ENCODE measurements at places on chromosomes 5 and 9.
A peak's percentile ranks its signal among the peaks of the same experiment; 100 is the strongest.

DNA sequence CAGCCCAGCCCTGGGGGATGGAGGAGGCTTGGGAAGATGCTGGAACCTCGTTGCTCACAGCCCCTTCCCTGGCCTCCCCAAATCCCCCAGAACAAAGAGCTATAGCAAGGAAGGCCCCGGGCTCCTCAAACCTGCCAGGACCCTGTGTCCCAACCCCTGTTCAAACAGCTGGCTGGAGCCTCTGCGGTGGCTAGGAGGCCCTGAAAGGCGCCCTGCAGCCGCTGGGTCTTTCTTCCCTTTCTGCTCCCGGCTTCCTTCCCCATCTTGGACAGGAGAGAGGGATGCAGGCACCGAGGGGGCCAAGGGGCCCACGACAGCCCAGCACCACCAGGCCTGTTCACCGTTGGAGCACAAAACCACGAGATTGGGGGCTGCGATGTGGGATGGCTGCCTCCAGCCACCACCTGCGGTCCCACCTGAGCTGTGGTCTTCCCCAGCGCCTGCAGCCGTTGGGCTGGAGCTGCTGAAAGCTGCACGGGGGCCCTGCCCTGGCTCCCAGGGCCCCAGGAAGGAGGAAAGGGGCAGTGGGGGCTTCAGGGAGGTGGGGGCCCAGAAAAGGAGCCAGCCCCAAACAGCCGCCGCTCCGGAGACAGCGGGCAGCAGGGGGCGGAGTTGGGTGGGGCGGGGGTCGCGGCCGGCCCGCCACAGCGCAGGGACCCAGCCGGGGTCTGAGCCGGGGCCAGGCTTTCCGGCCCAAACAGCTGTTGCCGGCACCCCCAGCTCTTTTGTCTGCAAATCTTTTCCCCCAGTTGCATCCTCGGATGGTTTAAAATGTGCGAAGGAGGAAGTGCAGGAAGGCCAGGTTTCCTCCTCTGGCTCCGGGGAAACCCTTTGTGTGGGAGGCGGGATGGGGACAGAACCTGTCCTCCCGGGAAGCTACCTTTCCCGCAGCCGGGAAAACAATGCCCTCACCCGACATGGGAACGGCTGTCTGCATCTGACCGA is 16.1 kb downstream of the NOTCH1 start:
- DNase-seq, result no peak

- no peak for DNase-seq
Observed at GRCh38 chr9:21559402-21560280, 77.5 kb upstream of the IFNE start.

GRCh38 chr5:85395526-85395925 is 1010.8 kb upstream of the EDIL3 start:
- no peak for DNase-seq

GRCh38 chr5:132497488-132497997 is 7.0 kb upstream of the IRF1 start:
- peak; percentile 91 for DNase-seq

DNA sequence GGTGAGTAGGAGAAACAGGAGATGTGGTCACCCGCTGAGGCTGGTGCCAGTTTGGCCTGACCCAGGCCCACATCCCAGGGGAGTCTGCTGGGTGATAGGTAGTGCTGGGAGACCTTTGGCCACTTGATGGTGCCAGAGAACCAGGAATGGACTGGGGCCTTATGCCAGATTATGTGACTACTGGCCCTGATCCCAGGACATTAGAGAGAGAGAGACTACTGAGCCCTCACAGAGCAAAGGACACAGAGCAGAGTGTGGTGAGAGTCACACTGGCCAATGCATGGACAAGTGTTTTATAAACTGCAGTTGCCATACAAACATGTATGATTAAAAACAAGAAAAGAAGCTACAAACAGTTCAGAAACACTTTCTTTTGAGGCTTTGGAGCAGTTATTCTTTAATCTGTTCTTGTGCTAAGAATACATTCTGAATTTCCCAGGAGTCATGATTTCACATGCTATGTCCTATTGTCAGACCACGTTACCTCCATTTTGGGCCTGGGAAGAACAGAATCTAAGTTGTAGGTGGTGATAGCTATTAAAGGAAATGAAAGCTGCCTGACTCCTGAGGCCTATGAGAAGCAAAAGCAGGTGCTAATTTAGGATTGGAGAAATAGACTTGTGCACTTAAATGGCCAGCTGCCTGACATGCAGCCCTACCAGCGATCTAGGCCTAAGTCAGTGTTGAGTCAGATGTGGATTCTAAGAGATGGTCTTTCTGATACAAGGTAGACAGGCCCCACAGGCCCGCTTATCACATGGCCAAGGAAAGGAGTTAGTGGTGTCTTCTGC is 32.6 kb upstream of the TMOD1 start:
- peak; percentile 92 for DNase-seq

DNA sequence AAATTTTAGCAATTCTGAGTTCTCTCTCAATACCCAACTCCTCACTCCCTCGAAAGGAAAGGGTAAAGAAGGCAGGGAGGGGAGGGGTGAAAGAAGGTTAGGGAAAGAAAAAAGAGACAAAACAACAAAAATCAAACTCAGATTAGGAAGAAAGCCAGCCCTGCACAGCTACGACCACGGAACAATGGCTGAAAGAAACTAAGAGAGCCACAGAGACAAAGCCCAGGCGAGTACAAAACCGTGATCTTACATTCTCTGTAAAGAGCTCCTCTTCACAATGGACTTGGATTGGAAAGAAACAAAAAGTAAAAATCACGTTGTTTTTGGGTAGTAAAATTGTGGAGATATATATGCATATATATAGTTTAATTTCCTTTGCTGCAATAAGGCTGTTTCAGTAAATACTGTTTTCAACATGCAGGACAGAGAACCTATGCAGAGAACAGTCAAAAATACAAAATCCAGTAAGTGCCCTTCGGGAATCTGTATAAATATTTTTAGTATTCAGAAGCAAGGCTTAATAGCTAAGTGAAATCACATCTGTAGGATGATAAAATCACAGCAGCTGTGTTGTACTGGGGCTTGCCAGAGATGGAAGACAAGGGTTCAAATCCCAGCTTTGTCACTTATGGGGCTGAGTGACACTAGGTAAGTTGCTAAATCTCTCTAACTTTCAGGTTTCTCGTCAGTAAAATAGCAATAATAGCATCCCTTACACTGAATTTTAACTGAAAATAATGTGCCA is 16.9 kb downstream of the PSMB7 start:
- no peak for DNase-seq

GRCh38 chr5:33271606-33272005 is 169.2 kb upstream of the TARS1 start:
- DNase-seq, result no peak

DNA sequence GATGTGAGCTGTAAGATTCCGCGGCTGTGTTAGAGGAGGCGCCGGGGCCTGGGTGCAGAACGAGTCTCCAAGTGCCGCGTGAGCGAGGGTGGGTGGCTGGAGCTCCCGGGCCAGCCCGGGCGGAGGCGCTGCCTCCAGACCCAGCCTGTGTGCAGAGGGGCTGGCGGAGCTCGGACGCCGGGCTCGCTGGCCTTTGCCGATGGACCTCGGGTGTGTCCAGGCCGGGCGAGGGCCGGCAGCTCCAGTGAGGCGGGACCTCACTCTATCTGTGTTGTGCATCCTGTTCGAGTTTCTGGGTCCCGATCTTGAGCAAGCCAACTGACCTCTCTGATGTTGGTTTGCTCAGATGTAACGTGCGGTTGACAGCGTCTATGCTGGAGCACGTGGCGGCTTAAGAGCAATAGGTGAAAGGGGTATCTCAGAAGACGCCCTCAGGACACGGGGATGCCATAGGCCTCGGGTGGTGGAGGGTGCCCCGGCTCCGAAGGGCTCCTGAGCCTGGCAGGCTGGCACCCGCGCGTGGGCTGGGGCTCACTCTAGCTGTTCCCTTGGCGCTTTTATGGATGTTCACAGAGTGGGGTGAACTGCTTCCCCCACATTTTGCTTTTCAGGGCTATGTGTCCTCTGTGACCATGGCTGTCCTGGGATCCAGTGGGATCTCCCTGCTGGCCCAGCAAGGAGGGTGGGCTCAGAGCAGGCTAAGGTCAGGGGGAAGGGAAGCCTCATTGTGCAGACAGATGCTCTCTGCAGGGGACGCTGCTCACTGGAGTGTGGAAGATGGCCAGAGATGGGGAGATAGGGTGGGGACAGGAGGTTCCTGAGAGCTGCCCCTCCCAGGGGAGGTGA is 69.8 kb downstream of the MRPL36 start:
- peak; percentile 66 for DNase-seq

DNA sequence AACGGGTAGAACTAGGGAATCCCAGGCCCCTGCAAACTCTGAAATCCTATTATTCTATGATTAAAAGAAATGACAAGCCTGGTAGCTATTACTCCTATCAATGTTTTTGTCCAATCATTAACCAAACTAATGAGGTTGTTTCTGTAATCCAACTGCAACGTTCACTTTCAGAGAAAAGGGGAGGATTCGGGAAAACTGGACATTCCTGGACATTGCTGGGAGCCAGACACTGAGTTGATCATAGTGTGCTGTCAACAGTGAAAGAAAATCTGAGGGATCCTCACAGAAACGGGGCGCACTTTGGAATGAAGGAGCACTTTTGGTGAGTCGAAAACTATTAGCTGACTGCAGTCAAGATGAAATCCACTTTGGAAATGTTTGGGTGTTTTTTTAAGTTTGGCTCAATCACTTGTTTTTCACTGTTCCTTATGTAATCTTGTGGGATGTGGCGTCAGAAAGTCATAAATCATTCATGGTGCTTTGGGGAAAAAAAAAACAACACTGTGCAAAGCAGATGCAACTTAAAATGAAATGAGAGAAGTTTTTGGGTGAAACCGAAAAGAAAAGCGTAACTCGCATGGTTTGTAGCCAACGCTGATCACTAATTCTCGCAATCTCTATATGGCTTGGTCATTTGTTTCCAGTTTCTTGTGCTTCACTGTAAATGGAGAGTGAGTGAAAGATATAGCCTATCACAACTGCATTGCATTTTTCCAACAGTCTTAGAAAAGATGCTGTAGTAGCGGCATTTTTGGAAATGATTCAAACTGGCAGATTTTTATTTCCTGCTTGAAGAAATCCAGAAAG is 51.2 kb upstream of the ADRA1B start:
- DNase-seq, result no peak

- DNase-seq, result no peak
Observed at GRCh38 chr5:138440159-138441073, 1.6 kb downstream of the REEP2 start.

- no peak for DNase-seq
Observed at GRCh38 chr5:147780924-147781573, 1.5 kb downstream of the JAKMIP2 start.

GRCh38 chr5:15837551-15838289 is 337.7 kb downstream of the FBXL7 start:
- no peak for DNase-seq

GRCh38 chr5:163023846-163024245 is 413.5 kb upstream of the CCNG1 start:
- no peak for DNase-seq

- DNase-seq, result no peak
Observed at GRCh38 chr9:105678163-105678562, 15.9 kb downstream of the TAL2 start.

GRCh38 chr5:6856653-6857052 is 143.4 kb downstream of the TENT4A start:
- peak; percentile 35 for DNase-seq

DNA sequence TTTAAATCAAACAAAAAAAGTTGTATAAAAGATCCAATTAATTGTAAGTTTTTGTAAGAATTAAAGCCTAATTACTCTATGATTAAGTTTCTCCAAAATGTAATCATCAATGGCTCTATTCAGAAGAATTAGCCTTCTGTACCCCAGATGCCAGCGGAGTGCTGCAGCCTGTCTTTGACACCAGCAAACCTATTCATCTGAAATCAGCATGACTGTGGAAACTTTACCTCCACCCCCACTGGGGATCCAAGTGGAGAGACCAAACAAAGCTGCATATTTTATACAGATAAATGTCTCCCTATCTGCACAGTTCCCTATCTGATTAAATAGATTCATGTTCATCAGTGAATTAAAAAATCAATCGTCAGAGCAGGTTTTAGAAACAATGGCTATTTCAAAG is 426.8 kb downstream of the KIAA0825 start:
- DNase-seq, result no peak

DNA sequence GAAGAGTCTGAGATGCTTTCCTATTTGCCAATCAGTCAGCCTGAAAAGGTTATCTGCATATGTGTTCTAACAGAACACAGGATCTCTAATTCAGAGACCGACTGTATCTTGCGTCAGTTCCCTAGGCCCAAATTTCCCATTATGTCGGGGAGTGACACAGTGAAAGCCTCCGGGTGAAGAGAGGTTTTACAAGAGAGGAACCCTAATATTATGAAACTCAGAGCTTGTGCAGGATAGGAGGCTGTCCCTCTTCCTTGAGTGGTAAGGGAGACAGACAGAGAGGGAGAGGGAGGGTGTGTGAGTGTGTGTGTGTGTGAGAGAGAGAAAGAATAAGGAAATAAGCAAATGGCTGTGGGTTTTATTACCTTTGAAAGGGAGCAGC is 1.9 kb downstream of the CD14 start:
- no peak for DNase-seq

- DNase-seq, result no peak
Observed at GRCh38 chr9:32725066-32725860, 58.1 kb upstream of the TMEM215 start.

- DNase-seq, result no peak
Observed at GRCh38 chr5:76175821-76176403, 92.7 kb downstream of the SV2C start.

Data from coronary artery (tissue), 2 donors.